Karpas-422 (cell line): ENCODE measurements at places on chromosomes 4 and X.

GRCh38 chr4:2220016-2220630, 21.8 kb downstream of the HAUS3 start:
- DNase-seq: peak; percentile 93

DNA sequence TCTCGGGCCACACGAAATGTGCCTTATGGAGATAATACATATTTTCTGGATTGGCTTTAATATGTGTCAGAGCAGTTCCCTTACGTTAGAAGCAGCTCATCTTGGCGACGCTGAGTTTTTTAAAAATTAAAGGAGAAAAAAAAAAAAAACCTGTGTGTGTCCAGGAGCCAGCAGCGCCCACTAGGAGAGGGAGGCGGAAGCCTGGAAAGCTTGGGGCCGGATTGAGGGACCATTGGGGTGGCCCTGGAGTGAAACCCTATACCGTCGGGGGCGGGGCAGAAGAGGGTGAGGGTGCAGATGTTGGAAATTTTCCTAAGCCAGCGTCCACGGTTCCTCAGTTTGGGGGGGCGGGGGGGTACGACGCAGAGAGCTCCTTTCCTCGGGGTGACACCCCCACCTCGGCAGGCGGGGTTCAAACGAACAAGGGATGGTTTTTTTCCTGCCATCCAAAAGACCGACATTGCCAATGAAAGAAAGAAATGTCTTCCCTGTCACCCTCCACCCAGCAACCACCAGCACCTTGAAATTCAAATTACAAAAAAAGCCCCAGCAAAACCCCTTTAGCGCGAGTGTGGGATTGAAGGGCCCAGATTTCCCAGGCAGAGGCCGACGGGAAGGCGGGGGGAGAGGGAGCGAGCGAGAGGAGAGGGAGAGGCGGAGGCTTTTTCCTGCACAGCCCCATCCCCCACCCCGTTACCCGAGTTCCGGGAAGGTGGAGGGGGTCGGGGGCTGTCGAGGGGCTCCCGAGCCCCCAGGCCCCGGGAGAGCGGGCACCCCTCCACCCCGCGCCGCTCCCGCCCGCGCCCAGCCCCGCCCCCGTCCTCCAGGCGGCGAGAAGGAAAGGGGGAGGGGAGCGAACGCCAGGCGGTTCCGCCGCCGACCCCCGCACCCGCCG, 859 bp downstream of the SMARCA1 start:
- DNase-seq: no peak

DNA sequence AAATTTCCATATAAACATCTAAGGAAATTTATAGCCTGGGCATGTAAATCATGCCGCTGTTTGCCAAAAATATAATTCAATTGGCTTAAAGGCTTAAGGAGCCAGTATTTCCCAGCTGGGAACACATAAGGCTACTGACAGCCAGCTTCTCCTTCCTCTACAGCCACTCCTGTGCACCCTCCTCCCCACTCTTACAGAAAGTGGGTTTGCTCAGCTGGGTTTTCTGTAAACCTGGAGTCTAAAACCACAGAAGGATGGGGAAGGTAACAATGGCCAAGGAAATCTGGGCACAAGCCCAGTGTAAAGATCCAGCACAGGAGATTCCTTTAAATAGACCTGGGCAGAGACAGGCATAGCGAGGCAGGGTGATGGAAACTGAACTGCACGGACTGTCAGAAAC, 18.5 kb downstream of the ACSL1 start:
- DNase-seq: no peak

- DNase-seq: no peak
Observed at GRCh38 chr4:152480901-152481300, 55.0 kb downstream of the FBXW7 start.

DNA sequence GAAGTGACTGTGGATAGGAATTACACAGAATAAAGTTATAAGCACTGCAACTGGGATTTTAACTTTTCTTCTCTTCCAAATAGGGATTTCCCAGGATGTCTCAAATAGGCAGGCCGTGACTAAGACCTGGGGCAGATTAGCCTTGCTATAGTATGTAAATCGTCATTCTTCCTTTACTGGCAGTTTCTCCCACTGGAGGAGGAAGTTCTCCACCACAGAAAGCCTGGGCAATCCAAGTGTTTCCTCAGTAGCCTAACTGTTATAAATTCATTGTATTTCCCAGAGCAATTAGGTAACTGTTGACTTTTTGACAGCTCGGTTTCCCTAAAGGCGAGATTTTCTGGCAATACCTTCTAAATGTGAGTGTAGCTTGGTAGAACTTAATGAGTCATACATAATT, at the start of gene TNIP3:
Gene TNIP3, minus strand, starts transcription at position 31 of the 400 bp plus-strand sequence. CDS start 196 bp downstream, outside the sequence.
- no peak for DNase-seq

GRCh38 chr4:3331511-3332394, 38.9 kb downstream of the RGS12 start:
- DNase-seq: no peak

- no peak for DNase-seq
Observed at GRCh38 chrX:148867596-148867995, 367.2 kb downstream of the AFF2 start.

DNA sequence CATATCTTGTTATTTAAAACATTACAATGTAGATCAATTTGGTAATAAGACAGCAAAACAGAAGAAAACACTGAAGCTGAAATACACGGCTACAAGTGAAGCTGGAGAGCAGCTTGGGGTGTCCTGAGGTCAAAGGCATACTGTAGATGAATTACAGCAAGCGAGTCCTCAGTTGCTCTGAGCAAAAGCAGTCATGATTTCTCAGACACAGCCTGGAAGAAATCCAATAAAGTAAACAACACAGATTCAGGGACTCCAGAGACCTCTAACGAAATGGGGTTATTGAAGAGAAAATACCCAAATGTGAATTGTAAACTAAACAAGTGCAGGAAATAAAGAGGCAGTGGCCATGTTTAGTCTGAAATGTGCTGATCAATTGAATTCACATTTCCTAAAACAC, 324.4 kb downstream of the CAMK2D start:
- no peak for DNase-seq

DNA sequence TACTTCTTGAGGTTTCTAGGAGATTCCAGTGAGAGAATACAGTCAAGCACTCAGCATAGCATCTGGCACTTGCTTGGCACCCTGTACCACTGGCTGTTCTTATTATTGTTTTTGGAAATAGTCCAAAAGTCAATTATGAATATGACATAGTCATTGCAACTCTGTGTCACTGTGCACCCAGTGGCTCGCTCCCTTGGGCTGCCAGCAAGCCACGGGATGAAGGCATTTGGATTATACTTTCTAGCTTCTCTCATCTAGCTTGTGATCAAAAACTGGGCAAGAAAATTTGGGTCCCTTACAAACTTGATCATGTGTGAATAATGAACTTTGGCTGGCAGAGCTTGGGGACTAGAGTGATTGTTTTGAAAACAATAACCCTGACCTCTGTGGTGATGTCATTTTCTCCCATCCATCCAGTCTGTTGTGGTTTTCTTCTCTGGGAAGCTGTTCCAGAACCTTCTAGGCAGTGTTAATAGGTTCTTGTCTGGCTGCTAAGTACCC, 32.7 kb upstream of the LIMCH1 start:
- no peak for DNase-seq

- no peak for DNase-seq
Observed at GRCh38 chr4:158630893-158631292, 40.8 kb downstream of the C4orf46 start.
